ENCODE measurements at places on chromosomes 6 and 20.

GRCh38 chr20:30484009-30484748 lies 773.3 kb upstream of the DEFB115 start:
- DNase-seq, result no peak

DNA sequence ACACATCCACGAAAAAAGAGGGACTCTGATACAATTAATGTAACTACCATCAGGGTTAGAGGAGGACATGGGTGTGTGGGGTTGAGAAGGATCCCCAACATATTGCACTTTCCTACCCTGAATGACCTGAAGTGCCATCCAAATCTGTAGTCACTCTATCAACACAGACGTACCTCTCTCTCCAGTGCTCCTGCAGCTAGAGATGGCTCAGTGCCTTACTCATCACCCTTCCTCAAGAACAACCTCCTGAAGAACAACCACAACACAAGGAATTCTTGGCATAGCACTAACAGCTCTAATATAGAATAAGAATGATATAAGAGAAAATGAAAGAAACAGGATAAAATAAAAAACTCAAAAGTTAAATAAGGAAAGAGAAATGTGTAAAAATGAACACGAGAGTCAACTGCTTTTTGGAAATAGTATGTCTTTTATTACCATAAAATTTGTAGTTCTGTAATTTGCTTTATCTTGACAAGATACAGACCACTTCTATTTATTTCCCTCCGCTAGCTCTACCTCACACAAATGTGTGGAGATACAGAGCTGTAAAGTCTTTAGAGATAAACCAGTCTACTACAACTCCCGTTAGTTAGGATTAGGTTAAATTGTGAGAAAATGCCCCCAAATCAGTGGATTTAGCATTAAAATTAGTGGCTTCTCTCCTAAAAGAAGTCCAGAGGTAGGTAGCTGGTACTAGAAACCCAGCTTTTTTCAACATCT lies 63.9 kb downstream of the REV3L start:
- no peak for DNase-seq

DNA sequence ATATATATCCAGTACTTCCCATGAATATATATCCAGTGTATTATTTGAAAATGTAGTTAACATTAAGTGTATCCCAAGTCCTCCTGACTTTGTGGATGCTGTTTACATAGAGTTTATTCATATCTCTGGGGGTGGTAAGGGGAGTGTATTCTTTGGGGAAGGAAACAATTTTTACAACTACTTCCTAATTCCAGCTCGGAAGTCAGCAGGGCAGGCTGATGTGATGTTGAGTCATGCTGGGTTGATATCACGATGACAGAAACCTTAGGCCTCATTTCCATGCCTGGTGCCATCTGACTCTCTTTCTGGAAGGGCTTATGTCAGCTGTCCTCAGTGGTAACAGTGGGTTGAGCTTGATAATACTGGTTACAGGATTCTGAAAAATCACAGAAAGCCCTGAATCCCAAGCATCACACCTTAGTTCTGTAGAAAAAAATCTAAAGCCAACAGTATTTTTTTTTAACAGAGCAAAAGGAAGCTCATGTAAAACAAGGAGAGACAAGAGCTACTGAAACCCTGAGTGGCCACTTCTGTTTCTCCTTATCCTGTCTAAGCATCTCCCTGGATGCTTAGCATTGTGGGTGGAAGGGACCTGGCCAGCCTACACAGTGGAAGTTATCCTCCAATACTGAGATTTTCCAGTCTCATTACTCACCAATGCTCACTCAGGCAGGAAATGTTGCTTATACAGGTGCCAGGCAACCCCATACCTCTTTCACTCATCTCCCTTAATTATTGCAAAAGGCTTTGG lies 75.2 kb upstream of the IYD start:
- no peak for DNase-seq

- DNase-seq, result no peak
Measured at GRCh38 chr20:2520617-2521016, 11.9 kb upstream of the ZNF343 start.

GRCh38 chr6:77466451-77467437 lies 3.5 kb upstream of the HTR1B start:
- no peak for DNase-seq

DNA sequence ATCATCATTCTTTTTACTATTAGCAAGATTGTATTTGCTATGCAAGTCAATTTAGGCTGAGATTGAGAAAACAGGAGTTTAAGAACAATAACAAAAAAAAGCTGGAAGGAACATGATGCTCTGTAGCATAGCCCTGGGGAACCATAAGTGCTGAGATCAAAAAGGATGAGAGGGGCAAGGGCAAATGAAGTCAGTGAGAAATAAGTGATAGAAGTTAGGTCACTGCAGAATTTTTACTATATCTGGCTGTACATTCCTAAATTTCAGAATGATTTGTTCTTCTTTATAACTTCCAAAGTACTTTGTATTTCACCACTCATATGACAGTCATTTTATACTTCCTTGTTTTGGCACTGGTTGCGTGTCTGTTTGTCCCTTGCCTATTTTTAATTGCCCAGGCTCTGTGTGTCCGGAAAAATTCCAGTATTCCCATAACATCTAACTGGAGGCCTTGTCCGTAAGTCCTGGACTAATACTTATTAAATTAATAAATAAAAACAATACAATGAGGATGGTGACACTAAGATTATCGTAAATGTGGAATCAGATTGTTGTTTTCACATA lies 444.7 kb downstream of the TENT5A start:
- no peak for DNase-seq

GRCh38 chr6:19444481-19444880 lies 392.7 kb upstream of the ID4 start:
- no peak for DNase-seq

DNA sequence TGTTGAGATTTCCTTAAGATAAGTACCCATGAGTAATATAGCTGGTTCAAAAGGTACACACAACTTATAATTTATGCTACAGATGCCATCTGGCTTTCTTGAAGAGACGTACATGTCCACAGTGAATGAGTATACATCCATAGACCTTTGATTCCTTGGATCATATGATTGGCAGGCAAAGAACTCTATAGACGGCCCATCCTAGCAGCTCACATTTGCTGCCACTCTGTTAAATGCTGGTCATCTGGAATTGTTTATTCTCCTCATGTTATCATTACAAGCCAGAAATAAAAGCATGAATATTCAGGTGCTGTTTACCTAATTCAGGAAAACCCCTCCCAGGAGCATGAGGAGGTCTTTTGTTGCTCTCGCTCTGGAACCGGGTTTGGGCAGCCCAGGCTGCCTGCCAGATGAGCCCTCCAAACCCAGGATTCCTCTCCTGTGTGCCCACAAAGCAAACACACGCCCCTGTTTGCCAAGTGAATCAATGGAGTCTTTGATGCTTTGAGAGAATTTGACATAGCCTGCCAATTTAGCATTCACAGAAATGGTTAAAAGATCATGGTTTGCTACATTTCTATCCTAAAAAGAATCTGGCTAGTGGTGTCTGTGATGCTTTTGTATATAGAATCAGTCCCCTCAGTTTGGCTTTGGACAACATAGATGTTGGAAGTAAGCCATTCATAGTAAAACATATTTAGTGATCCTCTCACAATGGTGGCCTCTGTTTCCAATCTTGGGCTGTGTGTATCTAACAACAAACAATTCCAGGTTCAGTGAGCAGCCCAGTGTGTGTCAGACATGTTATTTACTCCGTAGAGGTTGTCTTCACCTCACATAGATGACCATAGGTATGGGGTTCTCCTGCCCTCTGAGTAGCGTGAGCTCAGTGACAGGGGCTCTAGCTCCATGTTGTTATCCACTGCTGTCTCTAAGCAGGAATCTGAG lies 17.5 kb upstream of the PLCG1 start:
- no peak for DNase-seq

GRCh38 chr6:32854376-32855178 lies 585 bp downstream of the PSMB9 start:
- no peak for DNase-seq

GRCh38 chr6:143596866-143597265 lies 80.9 kb upstream of the PHACTR2 start:
- DNase-seq, result no peak

DNA sequence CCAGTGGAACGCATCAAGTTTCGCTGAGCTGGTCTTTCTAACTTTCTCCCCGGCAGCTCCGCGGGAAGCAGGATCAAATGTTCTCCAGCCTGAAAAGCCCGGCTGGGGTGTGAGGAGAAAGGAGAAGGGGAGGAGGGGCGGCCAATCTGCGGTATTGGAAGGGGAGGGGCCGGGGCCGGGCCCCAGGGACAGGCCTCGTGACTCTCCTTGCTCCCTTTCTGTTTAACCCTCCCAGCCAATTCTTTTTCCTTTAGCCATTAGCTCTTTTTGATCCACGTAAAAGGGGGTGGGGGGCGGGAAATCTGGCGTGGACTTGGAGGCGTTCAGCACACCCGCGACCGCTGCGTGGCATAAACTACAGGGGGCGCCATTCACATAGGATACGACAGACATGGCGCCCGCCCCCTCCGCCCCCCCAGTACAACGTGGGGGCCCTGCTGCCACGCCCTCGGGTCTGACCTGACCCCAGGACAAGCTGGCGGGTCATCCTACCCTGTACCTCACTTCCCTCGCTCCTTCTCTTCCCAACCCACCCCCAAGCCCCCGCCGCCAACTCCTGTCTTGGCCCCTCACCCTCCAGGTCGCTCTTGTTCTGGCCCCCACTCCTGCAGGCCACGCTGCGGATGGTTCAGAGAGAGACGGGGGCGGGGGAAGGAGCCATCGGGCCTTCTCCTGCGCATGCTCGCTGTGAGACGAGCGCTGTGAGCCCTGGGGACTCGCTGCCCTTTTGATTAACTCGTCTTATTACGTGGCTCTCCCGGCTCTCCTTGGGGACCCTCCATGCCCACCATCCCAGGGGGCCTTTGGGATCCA lies 7.8 kb upstream of the MDGA1 start:
- DNase-seq, result peak; percentile 38

- no peak for DNase-seq
Measured at GRCh38 chr6:165782134-165782533, 119.1 kb upstream of the PDE10A start.

GRCh38 chr6:105300090-105300489 lies 102.8 kb downstream of the PREP start:
- no peak for DNase-seq

GRCh38 chr6:149942461-149942829 lies 631 bp downstream of the ULBP2 start:
- DNase-seq, result no peak

DNA sequence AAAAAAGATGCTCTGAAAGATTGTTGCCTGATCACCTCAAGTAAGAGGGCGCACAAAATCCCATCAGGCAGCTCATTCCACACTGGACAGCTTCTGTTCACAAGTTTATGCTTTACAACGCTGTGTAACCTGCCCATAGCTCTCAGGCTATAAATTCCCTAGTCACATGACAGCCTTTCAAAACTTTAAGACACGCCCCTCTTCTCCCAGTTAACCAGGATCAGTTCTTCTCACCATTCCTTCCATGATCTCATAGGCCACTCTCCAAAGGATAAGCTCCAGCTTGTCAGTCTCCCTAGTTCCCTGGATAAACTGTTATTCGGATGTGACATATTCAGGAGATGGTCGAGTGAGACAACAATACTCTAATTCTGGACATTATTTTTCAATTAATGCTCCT lies 15.0 kb downstream of the ADNP start:
- DNase-seq, result no peak

DNA sequence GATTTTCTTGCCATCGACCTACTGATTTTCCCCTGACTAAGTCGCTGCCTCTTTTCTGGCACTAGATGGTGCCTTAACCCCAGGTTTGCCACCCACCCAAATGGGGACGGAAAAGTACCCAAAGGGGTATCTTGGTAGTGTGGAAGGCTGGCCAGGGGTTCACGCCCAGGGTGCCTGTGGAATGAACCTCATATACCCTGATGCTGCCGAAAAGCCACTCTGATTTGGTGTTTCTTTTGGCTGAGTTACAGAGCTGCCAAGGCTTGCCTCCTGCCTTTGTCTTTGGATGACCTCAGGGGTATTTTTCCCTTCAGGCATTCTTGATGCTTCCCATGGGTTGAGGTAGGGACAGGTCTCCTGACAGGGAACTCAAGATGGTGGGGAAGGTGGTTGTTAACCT lies 78.1 kb downstream of the MAP3K7 start:
- no peak for DNase-seq

- DNase-seq, result no peak
Measured at GRCh38 chr6:475314-475713, 83.8 kb downstream of the IRF4 start.

DNA sequence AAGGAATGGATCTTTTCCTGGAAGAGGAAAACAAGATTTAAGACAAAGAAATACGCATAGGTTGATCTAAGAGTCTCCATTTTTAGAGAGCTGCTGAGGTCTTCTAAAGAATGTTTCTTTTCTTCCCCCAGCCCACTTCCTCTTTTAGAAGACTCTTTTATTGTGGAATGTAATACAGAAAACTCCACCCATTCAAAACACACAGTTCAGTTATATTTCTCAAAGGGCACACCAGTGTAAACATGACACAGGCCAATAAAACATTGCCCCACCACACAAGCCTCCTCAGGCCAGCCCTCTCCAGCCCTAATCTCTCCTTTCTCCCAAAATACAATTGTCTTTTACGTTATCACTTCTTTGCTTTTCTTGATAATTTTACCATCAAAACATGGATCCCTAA lies 42.8 kb downstream of the SLC35B3 start:
- no peak for DNase-seq

DNA sequence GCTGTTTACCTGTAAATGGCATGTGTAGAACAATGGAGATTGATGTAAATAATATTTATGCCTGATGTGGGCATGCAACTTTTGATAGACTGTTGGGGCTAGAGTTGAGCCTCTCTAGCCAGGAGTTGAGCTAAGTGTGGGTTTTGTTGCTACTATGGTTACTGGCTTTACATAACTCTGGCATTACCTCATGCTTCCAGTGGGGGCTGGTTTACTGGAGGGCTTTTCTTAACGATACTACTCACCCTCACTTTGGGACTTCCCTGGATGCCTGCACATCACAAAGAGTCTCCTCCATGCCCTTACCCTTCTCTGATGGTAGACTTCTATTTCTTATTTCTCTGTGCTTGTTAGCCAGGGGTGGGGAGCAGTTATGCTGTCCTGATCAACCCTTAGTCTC lies 524.6 kb upstream of the CDH4 start:
- DNase-seq, result no peak

DNA sequence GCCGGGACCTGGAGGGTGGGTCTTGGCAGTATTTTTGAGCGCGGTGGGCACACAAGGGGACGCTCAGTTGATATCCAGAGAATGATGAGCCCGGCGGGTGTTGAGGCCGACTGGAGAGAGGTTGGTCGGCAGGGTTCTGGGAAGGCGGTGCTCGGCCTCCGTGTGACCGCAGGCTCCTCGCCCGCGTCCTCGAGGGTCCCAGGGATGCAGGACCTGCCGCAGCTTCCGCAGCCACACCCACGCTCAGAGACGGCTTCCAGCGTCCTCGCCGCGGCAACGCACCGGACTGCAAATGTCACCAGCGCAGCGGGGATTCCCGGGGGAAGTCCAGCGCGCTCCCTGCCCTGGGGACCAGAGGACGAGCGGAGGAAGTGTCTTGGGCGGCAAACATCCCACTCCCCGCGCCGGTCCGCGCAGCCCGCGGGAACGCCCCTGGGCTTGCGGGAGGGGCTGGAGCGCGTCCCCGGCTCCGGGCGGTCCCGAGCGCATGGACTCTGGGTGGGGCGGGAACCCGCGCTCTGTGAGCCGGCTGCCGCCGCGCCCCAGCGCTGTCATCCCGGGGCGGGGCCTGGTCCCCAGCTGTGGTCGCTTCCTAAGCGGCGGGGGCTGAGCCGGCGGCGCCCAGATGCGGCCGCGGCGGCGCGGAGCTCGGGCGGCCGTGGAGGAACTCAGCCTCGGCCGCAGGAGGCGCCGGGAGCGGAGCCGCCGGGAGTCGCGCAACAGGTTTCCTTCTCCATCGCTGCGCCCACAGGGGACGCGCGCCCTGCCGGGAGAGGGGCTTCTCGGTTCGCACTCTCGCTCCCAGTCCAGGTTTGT lies at the start of gene STX11:
TSS of gene STX11 (plus strand) at position 624 of the 816 bp plus-strand sequence. CDS start 36,111 bp downstream, outside the sequence.
- DNase-seq, result peak; percentile 47

- no peak for DNase-seq
Measured at GRCh38 chr20:15200147-15200565, 862.7 kb upstream of the FLRT3 start.
